Activated T-cell treated with anti-CD3 and anti-CD28 coated beads, Interleukin-2, amount 50 U/mL, for 72 hours (primary cell): ENCODE measurements at places on chromosomes 7 and 10. TPM values are rescaled to one million over a fixed set of nuclear protein-coding genes. Genes with fewer than 3 reads are reported as not detected.
A peak's percentile ranks its signal among the peaks of the same experiment; 100 is the strongest.

ITIH2 gene
- not detected for total RNA-seq

DNA sequence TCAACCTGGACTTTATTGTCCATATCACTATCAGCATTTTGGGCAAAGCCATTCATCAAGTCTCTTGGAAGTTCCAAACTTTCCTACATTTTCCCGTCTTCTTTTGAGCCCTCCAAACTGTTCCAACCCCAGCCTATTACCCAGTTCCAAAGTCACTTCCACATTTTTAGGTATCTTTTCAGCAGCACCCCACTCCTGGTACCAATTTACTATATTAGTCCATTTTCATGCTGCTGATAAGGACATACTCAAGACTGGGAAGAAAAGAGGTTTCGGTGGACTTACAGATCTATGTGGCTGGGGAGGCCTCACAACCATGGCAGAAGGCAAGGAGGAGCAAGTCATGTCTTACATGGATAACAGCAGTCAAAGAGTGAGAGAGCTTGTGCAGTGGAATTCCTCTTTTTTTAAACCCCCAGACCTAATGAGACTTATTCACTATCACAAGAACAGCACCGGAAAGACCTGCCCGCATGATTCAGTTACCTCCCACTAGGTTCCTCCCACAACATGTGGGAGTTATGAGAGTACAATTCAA lies 50.2 kb downstream of the NRF1 start:
- H3K4me1 ChIP-seq: peaks cover 9% of the 10 kb centered on the region
- H3K27ac ChIP-seq: no peak overlapping the region
- no peak for DNase-seq
- H3K27me3 ChIP-seq: no peaks in the 10 kb centered on the region
- no peak overlapping the region for H3K4me3 ChIP-seq

- H3K27ac ChIP-seq: no peak overlapping the region
- no peak overlapping the region for H3K4me3 ChIP-seq
- no peaks in the 10 kb centered on the region for H3K4me1 ChIP-seq
- no peaks in the 10 kb centered on the region for H3K36me3 ChIP-seq
- DNase-seq: no peak
Measured at GRCh38 chr10:92200564-92200963, 90.3 kb downstream of the CPEB3 start.

NACAD gene
- 0.76 TPM for total RNA-seq

GRCh38 chr7:55565681-55566080 lies 6.6 kb downstream of the VOPP1 start:
- peak overlapping the region; percentile 73 for H3K4me3 ChIP-seq
- no peak overlapping the region for H3K27ac ChIP-seq
- DNase-seq: no peak
- H3K27me3 ChIP-seq: no peaks in the 10 kb centered on the region

- H3K4me1 ChIP-seq: peaks cover 60% of the 10 kb centered on the region
- H3K27me3 ChIP-seq: no peaks in the 10 kb centered on the region
- H3K36me3 ChIP-seq: peaks cover 11% of the 10 kb centered on the region
- no peak overlapping the region for H3K4me3 ChIP-seq
- no peak overlapping the region for H3K27ac ChIP-seq
Measured at GRCh38 chr7:143242306-143242705, 20.5 kb downstream of the TAS2R40 start.

DNA sequence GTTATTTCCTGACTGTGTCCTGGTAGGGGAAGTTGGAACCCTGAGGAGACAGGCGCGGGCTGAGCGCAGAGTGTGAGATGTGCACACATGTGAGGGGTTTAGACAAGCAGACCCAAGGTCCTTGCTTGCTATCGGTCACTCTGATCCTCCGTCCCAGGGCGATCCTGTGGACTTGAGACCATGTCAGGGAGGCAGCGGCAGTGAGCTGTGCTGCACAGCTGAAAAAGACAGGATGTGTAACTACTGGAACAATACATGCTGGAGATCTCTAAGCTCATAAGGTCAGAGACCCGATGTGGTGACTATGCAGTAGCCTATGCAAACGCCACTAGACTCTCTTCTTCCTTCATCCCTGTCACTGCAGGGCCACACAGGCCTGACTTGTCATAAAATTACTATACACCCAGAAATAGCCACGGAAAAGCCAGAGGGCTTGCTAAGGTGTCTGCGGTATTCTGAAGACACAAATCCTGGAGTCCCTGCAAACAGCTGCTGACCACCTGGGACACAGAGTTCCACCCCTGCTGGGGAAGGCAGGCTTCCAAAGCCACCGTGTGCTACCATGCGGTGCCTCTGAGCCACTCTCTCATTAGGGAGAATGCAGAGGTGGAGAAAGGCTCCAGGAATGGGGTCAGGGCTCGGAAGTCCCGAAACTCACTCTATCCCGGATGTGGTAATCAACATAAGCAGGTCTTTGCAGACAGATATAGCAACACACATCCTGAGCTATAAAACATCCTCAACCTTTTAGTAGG lies 91.1 kb upstream of the DDC start:
- H3K4me1 ChIP-seq: peaks cover 19% of the 10 kb centered on the region
- H3K36me3 ChIP-seq: no peaks in the 10 kb centered on the region
- H3K27ac ChIP-seq: no peak overlapping the region
- no peak for DNase-seq
- no peak overlapping the region for H3K4me3 ChIP-seq

- H3K27me3 ChIP-seq: no peaks in the 10 kb centered on the region
- H3K36me3 ChIP-seq: no peaks in the 10 kb centered on the region
- H3K4me3 ChIP-seq: no peak overlapping the region
- H3K4me1 ChIP-seq: no peaks in the 10 kb centered on the region
- no peak overlapping the region for H3K27ac ChIP-seq
- no peak for DNase-seq
Measured at GRCh38 chr7:41133690-41134299, 569.1 kb downstream of the INHBA start.

LRRC17 gene
- total RNA-seq: 0.31 TPM

GRCh38 chr10:100014071-100014762 lies 4.5 kb upstream of the DNMBP start:
- no peak overlapping the region for H3K4me3 ChIP-seq
- peaks cover 20% of the 10 kb centered on the region for H3K4me1 ChIP-seq
- DNase-seq: no peak
- H3K36me3 ChIP-seq: no peaks in the 10 kb centered on the region
- peaks cover 17% of the 10 kb centered on the region for H3K27me3 ChIP-seq

GRCh38 chr10:122847782-122848604 lies 2.3 kb upstream of the CUZD1 start:
- DNase-seq: no peak
- H3K4me3 ChIP-seq: no peak overlapping the region
- peaks cover 13% of the 10 kb centered on the region for H3K4me1 ChIP-seq
- peaks cover 34% of the 10 kb centered on the region for H3K36me3 ChIP-seq

- peak overlapping the region; percentile 83 for H3K4me3 ChIP-seq
- DNase-seq: no peak
- peak overlapping the region; percentile 72 for H3K27ac ChIP-seq
Measured at GRCh38 chr10:91220954-91221675, 652 bp downstream of the PCGF5 start.

DNA sequence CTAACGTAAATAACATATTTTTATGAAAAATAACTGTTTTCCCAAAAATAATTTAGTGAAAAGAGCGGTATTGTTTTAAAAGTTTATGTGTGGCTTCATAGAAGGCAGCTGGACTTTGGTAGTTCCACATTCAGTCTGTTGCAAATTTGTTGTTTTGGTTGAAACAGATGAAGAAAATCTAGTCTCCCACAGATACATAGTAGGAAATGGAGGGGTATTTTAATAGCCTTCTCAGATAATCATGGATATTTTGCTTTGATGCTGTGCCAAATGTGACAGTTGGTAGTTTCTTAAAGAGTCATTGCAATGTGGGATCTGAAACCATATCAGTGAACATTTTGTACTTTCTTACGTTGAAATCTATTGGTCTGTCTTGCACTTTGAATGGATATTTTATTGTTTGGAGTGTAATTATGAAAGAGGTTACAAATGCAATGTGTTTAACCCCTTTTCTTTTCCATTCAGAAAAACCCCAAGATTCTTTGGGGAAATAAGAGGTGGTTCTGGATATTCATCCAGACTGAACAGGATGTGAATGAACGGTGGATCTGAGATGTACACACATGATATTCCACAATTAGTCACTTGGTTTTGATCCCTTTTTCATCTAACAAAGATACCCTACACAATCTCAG lies 10.4 kb downstream of the ZNF365 start:
- peak overlapping the region; percentile 78 for H3K27ac ChIP-seq
- peaks cover 22% of the 10 kb centered on the region for H3K4me1 ChIP-seq
- H3K36me3 ChIP-seq: no peaks in the 10 kb centered on the region
- no peak for DNase-seq
- H3K27me3 ChIP-seq: peaks cover 48% of the 10 kb centered on the region

DNA sequence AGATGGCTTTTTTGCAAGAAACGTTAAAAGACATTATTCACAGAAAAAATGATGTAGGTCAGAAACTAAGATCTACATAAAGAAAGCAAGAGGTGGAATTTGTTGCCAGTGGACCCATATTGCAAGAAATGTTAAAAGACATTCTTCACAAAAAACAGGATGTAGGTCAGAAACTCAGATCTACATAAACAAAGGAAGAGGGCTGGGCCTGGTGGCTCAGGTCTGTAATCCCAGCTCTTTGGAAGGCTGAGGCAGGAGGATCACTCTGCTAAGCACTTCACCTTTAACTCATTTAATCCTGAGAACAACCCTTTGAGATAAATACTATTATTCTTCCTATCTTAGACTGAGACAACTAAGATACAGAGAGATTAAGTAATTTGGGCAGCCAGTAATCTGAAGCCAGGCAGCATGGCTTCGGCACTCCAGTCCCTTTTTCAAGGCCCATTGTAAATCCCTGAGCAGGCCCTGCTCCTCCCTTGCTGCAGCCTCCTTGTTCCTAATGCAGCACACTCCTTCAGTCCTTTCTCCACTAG lies 11.6 kb downstream of the ZFAND4 start:
- no peak for DNase-seq
- H3K36me3 ChIP-seq: peaks cover 6% of the 10 kb centered on the region
- H3K4me3 ChIP-seq: no peak overlapping the region
- no peaks in the 10 kb centered on the region for H3K27me3 ChIP-seq
- no peak overlapping the region for H3K27ac ChIP-seq

- peak overlapping the region; percentile 97 for H3K4me3 ChIP-seq
- H3K27me3 ChIP-seq: no peaks in the 10 kb centered on the region
- peaks cover 12% of the 10 kb centered on the region for H3K36me3 ChIP-seq
- no peak for DNase-seq
- H3K27ac ChIP-seq: peak overlapping the region; percentile 97
- peaks cover 41% of the 10 kb centered on the region for H3K4me1 ChIP-seq
Measured at GRCh38 chr7:151226560-151226874, 488 bp downstream of the ABCF2 start.

NKX2-3 gene
- total RNA-seq: not detected

DNA sequence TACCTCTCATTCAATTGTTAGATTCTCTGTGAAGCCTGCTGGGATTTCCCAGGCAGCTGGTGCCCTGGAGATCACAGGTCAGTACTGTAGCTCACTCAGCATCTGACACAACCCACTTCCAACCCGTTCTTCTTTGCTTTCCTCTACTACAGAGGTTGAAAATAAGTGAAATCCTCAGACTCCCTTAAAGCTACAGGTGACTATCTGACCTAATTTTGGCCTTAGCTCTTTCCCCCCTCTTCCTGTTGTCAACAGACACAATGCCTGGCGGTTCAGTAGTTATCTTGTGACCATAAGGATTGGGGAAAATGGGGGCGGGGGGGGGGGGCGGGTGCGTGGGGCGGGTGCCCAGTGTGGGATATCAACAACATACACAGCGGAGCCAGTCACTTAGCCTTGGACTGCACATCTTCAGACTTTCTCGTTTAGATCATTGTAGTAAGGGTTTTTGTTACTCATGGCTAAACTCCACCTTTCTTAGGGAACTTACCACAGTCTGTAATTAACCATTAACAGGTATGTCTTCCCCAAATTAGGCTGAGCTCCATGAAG lies 37.8 kb downstream of the MTPN start:
- H3K27ac ChIP-seq: peak overlapping the region; percentile 61
- H3K27me3 ChIP-seq: no peaks in the 10 kb centered on the region
- peaks cover 36% of the 10 kb centered on the region for H3K4me1 ChIP-seq

- H3K36me3 ChIP-seq: no peaks in the 10 kb centered on the region
- H3K27me3 ChIP-seq: no peaks in the 10 kb centered on the region
- peaks cover 18% of the 10 kb centered on the region for H3K4me1 ChIP-seq
- DNase-seq: no peak
- H3K27ac ChIP-seq: no peak overlapping the region
Measured at GRCh38 chr7:7786595-7786994, 68.2 kb upstream of the RPA3 start.

- no peak for DNase-seq
- no peaks in the 10 kb centered on the region for H3K36me3 ChIP-seq
- H3K27ac ChIP-seq: no peak overlapping the region
- H3K4me3 ChIP-seq: no peak overlapping the region
Measured at GRCh38 chr10:132988988-132989387, 46.6 kb upstream of the CFAP46 start.

- no peak for DNase-seq
- no peaks in the 10 kb centered on the region for H3K36me3 ChIP-seq
- no peaks in the 10 kb centered on the region for H3K27me3 ChIP-seq
- H3K4me3 ChIP-seq: no peak overlapping the region
- H3K27ac ChIP-seq: peak overlapping the region; percentile 7
Measured at GRCh38 chr7:11170175-11170574, 196.5 kb downstream of the PHF14 start.

- no peaks in the 10 kb centered on the region for H3K4me1 ChIP-seq
- no peak for DNase-seq
- H3K36me3 ChIP-seq: peaks cover 7% of the 10 kb centered on the region
- H3K27me3 ChIP-seq: peaks cover 4% of the 10 kb centered on the region
Measured at GRCh38 chr7:73992101-73992562, 35.8 kb upstream of the ELN start.

- H3K4me3 ChIP-seq: no peak overlapping the region
- no peaks in the 10 kb centered on the region for H3K36me3 ChIP-seq
- H3K27ac ChIP-seq: no peak overlapping the region
- H3K27me3 ChIP-seq: no peaks in the 10 kb centered on the region
- DNase-seq: no peak
Measured at GRCh38 chr10:49744091-49744685, 17.9 kb downstream of the OGDHL start.

NUP205 gene
- total RNA-seq: 79.8 TPM

MMD2 gene
- not detected for total RNA-seq

PRKAR1B gene
- 33.6 TPM for total RNA-seq

DNA sequence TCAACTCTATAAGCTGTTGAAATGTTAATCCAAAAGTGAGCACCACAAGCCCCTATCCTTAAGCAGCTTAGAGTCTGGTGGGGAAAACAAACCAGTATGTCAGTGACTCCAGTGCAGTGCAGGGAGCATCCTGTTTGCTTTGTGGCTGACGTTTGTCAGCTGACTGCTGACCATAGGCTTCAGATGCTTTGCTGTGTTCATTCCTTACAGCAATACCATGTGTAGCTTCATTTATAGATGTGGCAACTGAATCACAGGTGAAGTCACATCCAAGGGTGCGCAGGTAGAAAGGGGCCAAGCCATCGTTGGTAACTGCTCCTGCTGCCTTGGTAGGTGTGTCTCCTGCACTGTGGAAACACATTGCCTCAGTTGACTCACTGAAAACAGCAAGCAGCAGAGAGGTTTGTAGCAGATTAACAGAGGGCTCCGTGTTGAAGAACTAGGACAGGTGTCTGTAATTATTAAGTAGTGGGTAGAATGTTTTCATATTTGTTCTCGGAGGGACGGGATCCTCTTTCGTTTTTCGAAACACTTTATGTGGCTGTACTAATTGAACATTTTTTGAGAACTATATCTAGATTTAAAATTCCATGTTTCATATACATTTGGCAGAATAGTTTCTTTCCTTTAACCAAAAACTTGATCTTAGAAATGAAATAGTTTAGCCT lies 2.0 kb downstream of the INSIG1 start:
- peak overlapping the region; percentile 96 for H3K4me3 ChIP-seq
- H3K36me3 ChIP-seq: peaks cover 16% of the 10 kb centered on the region
- H3K4me1 ChIP-seq: peaks cover 50% of the 10 kb centered on the region
- H3K27ac ChIP-seq: peak overlapping the region; percentile 96
- no peaks in the 10 kb centered on the region for H3K27me3 ChIP-seq

BMPER gene
- total RNA-seq: not detected
